ENCODE measurements at places on chromosomes 16 and 17. TPM values are rescaled to one million over a fixed set of nuclear protein-coding genes. Genes with fewer than 3 reads are reported as not detected.

GRCh38 chr16:58467905-58468304, 32.0 kb upstream of the NDRG4 start:
- no peak for DNase-seq

GRCh38 chr16:2489581-2489980, 14.7 kb downstream of the TBC1D24 start:
- no peak for DNase-seq

DNA sequence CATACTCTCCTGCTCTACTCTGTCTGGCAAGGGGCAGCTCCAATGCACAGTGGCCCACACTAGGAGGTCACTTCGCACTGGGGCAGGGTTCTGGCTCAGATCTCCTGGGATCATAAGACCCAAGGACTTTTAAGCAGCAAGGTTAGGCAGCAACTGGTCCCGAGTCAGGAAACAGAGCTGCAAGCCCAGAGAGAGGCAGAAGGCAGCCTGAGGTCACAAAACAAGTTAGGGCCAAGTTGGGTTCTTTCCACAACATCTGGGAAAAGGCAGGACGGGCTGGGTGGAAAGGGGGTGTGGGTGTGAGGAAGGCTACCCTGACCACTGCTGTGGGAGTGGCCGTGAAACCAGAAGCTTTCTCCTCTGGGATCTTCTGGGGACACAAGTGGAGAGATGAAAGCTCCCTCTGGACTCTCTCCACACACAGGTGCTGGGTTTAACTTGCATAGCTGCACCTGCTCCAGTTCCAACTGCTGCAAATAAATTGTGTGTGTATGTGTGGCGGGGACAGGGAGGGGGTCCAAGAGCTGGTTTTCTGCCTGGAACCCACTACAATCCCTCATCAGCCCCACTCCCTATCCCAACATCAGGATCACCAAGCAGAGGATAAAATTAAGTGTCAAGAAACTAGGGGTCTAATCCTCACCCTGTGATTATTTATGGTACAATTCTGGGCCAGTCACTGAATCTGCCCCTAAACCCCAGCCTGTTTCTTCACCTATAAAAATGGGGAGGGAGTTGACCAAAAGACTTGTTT, 8.0 kb upstream of the TSPOAP1 start:
- no peak for DNase-seq

DNA sequence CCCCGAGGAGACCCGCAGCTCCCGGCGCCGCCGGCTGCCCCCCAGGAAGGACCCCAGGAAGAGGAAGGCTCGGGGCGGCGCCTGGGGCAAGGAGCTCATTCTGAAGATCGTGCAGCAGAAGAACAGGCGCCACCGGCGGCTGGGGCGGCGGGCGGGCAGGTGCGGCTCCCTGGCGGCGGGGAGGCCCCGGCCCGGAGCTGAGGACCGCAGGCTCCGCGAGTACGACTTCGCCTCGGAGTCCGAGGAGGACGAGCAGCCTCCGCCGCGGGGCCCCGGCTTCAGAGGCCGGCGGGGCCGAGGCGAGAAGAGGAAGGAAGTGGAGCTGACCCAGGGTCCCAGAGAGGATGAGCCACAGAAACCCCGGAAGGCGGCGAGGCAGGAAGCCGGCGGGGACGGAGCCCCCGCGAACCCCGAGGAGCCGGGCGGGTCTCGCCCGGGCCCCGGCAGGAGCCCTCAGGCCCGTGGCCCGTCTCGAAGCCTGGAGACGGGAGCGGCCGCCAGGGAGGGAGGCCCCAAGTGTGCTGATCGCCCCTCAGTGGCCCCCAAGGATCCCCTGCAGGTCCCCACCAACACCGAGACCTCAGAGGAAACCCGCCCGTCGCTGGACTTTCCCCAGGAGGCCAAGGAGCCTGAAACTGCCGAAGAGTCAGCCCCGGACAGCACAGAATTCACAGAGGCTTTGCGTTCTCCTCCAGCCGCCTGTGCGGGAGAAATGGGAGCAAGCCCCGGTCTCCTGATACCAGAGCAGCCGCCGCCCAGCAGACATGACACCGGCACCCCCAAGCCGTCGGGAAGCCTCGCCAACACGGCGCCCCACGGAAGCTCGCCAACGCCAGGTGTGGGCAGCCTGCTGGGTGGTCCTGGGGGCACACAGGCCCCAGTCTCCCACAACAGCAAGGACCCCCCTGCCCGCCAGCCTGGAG, 22.3 kb upstream of the ZFPM1 start:
- no peak for DNase-seq

- DNase-seq, result no peak
These were observed 15.2 kb downstream of the CD300LF start for GRCh38 chr17:74697515-74697914.

GRCh38 chr17:17591355-17592298, at the start of gene PEMT:
Gene PEMT (minus strand): TSS chr17:17591708. CDS start chr17:17591626, 82 bp downstream.
- peak; percentile 98 for DNase-seq

Gene ITGB3
- total RNA-seq, result 1.4 TPM

Measured in hepatocyte (in vitro differentiated cells).